A549 treated with DMSO at 1 μM for 4 hours (cell line): ENCODE measurements at places on chromosomes 2 and 18. TPM values are rescaled to one million over a fixed set of nuclear protein-coding genes. Genes with fewer than 3 reads are reported as not detected.

Gene TGFA
- 7.4 to 9.5 TPM (median 8.6 TPM) in 5 replicates for total RNA-seq

Gene PROC
- 2.9 to 4.5 TPM (median 3.3 TPM) in 5 replicates for total RNA-seq

Gene CABYR
- 10.1 to 15.5 TPM (median 11.7 TPM) in 5 replicates for total RNA-seq

Gene SLC30A3
- total RNA-seq: 3.2 to 4.9 TPM (median 3.7 TPM) in 5 replicates

Gene OTOF
- 0.03 to 0.11 TPM (median 0.09 TPM) in 5 replicates for total RNA-seq

Gene GKN1
- 0.57 to 0.74 TPM (median 0.71 TPM) in 5 replicates for total RNA-seq

Gene PFN4
- total RNA-seq: 1.1 to 1.5 TPM (median 1.2 TPM) in 5 replicates

Gene DOK6
- total RNA-seq: not detected in 5 replicates

Gene TMEFF2
- total RNA-seq: 0.19 to 0.36 TPM (median 0.27 TPM) in 5 replicates

Gene LINC00305
- not detected in 5 replicates for total RNA-seq

Gene CYBRD1
- 28.7 to 38.6 TPM (median 36.6 TPM) in 5 replicates for total RNA-seq

Gene HMSD
- total RNA-seq: 0.23 to 1.9 TPM (median 0.35 TPM) in 4 of 5 replicates, not detected in the other

Gene RBM44
- 0.07 to 0.33 TPM (median 0.21 TPM) in 5 replicates for total RNA-seq

Gene SCN3A
- total RNA-seq: 0.01 to 0.07 TPM in 2 of 5 replicates, not detected in the others

Gene LRRTM1
- total RNA-seq: not detected in 5 replicates

Gene STARD6
- total RNA-seq: not detected in 5 replicates

Gene UGT1A4
- 0.07 TPM in 1 of 5 replicates, not detected in the others for total RNA-seq

Gene CCDC141
- not detected in 5 replicates for total RNA-seq

Gene SIX2
- 0.16 to 0.39 TPM (median 0.21 TPM) in 5 replicates for total RNA-seq

Gene CCDC121
- total RNA-seq: 2.8 to 4.1 TPM (median 3.6 TPM) in 5 replicates

Gene SLC9A4
- not detected in 5 replicates for total RNA-seq

Gene PROM2
- 0.33 TPM in 1 of 5 replicates, not detected in the others for total RNA-seq

Gene MAIP1
- total RNA-seq: 34.5 to 40.0 TPM (median 37.3 TPM) in 5 replicates

Gene MERTK
- total RNA-seq: 1.7 to 2.7 TPM (median 2.1 TPM) in 5 replicates

Gene SPATA3
- not detected in 5 replicates for total RNA-seq

Gene NAT8
- not detected in 5 replicates for total RNA-seq

Gene NDUFAF7
- 18.2 to 24.1 TPM (median 21.5 TPM) in 5 replicates for total RNA-seq

Gene RTTN
- total RNA-seq: 4.1 to 7.3 TPM (median 6.9 TPM) in 5 replicates

Gene ASPRV1
- total RNA-seq: 0.17 to 0.38 TPM (median 0.24 TPM) in 5 replicates

Gene COL6A3
- total RNA-seq: 0.03 to 0.11 TPM (median 0.09 TPM) in 5 replicates

Gene STK36
- 7.7 to 16.1 TPM (median 13.8 TPM) in 5 replicates for total RNA-seq

Gene COLEC12
- total RNA-seq: 0.03 to 0.06 TPM (median 0.05 TPM) in 4 of 5 replicates, not detected in the other

Gene NHEJ1
- total RNA-seq: 15.0 to 17.4 TPM (median 16.3 TPM) in 5 replicates

Gene STPG4
- total RNA-seq: not detected in 5 replicates

Gene NCK2
- 19.8 to 26.6 TPM (median 24.1 TPM) in 5 replicates for total RNA-seq

Gene SLC5A7
- total RNA-seq: not detected in 5 replicates

Gene RAD51AP2
- not detected in 5 replicates for total RNA-seq

Gene DAPL1
- not detected in 5 replicates for total RNA-seq

Gene CRYGD
- not detected in 5 replicates for total RNA-seq

Gene CYP26B1
- total RNA-seq: 12.2 to 15.5 TPM (median 14.9 TPM) in 5 replicates

Gene ACTR3
- total RNA-seq: 218 to 275 TPM (median 253 TPM) in 5 replicates

Gene DSC1
- not detected in 5 replicates for total RNA-seq

Gene CHRND
- total RNA-seq: not detected in 5 replicates

Gene DSG4
- total RNA-seq: 0.02 TPM in 1 of 5 replicates, not detected in the others

Gene PAX3
- total RNA-seq: not detected in 5 replicates

Gene SP9
- total RNA-seq: 2.0 to 3.7 TPM (median 3.0 TPM) in 5 replicates

Gene DPYSL5
- 3.5 to 6.4 TPM (median 4.5 TPM) in 5 replicates for total RNA-seq

Gene KCNE4
- 0.87 to 1.6 TPM (median 1.2 TPM) in 5 replicates for total RNA-seq

Gene GPR75
- 1.5 to 2.6 TPM (median 2.2 TPM) in 5 replicates for total RNA-seq

Gene MYL12B
- total RNA-seq: 381 to 420 TPM (median 390 TPM) in 5 replicates

Gene DHX57
- 20.1 to 22.4 TPM (median 21.4 TPM) in 5 replicates for total RNA-seq

Gene TANC1
- 8.7 to 10.9 TPM (median 10.3 TPM) in 5 replicates for total RNA-seq
